NK-92 treated with Interleukin-12 subunit alpha and Interleukin-12 subunit beta, amount 100 ng/mL, for 24 hours (cell line): ENCODE measurements at places on chromosomes 3 and 15.

DNA sequence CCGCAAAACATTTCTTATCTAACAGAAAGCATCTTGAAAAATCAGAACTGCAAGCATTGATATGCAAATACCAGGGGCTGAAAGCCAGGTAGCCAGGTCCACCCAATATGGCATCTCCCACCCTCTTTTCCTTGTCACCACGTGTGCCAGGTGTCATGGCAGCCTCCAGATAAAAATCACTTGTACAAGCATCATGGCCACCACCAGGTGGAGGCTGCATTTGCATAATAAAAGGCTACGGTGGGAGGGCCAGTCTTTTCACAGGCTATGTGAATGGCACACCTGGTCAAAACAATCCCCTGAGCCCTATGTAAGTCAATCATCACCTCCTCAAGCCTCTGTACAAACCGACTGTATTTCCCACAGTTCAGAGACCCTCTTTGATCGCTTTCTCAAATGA is 1233.1 kb upstream of the ALCAM start:
- DNase-seq: no peak

- no peak for DNase-seq
Observed at GRCh38 chr3:31957106-31957505, 24.0 kb downstream of the OSBPL10 start.

DNA sequence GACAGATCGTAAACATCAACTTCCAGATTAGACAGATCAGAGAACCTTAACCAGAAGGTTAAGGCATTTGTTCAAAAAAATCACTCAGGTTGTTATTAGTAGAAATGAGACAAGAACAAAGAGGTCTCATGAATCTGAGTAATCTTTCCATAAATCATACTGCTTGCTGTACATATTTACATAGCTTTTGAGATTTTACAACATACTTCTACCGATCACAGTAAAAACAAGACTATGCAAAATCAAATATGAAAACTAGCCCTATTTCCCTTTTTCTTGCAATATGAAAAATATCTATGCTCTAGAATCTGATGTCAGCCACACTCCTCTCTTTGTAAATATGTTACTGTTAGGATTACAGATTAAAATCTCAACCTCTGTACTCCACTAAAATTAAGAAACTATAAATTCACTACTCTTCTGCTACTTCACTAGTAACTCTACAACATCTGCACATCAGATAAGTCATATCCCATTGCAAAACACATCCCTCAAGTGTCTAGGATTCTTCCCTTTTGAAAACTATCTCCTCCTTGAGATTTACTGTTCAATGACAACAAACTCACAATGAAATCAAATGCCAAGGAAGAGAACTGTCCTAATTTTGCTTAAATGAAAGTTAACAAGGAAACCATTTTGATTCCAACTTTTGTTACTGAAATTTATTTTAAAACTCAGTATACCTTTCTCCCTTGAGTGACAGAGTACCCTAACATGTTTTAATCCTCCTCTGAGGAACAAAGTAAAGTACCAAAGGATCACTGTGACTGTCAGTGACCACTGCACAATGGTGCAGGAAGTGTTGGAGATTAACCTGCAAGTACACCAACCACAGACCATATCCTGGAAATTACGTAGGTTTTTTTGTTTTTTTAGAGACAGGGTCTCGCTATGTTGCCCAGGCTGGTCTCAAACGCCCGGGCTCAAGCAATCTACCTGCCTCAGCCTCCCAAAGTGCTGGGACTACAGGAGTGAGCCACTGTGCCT is 12.8 kb downstream of the DCUN1D1 start:
- no peak for DNase-seq

GRCh38 chr3:28574036-28574435 is 225.4 kb upstream of the AZI2 start:
- no peak for DNase-seq

- DNase-seq: no peak
Observed at GRCh38 chr3:135667061-135667460, 298.5 kb upstream of the PPP2R3A start.

GRCh38 chr3:138443521-138444503 is 9.4 kb downstream of the ESYT3 start:
- DNase-seq: no peak

GRCh38 chr3:42539871-42540714 is 37.6 kb downstream of the VIPR1 start:
- DNase-seq: peak; percentile 21

GRCh38 chr3:128339491-128340012 is 127.1 kb downstream of the DNAJB8 start:
- DNase-seq: no peak

DNA sequence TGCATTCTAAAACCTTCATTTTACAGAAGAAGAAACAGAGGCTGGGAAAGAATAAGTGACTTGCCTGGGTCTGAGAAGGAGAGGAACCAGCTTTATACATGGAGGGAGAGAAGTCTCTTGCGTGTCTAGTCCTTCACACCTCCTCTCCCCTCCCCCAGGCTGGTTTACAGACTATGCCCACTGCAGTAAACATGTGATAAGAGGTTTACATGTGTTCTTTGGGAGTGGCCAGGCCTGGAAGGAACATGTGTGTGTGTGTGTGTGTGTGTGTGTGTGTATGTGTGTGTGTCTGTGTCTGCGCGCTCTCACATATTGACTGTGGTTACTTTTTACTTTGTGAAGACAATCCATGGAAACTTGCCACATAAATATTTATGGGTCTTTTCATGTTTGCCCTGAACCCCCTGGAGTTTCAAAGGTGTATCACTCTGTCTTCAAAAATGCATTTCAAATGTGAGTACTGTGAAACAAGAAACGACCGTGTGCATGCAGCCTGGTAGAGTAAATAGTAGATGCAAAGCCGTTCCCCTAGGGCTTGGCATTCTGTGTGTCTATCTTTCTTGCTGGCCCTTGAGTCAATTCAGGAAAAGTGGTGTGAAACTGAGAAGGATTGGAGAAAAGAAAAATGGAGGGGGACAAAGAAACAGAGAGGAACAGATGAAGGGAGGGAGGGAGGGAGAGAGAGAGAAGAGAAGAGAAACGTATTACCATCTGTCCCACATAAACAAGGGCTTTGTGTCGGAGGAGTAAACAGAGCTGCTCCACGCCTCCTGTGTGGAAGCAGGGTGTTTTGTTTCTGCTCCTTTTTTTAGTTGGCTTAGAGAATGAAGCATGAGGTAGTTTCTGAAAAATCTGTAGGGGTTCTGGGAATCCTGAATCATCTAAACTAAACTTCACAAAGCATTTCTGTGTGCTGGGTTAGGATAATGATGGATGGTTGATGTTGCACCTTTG is 51.7 kb downstream of the CLDN11 start:
- DNase-seq: no peak

DNA sequence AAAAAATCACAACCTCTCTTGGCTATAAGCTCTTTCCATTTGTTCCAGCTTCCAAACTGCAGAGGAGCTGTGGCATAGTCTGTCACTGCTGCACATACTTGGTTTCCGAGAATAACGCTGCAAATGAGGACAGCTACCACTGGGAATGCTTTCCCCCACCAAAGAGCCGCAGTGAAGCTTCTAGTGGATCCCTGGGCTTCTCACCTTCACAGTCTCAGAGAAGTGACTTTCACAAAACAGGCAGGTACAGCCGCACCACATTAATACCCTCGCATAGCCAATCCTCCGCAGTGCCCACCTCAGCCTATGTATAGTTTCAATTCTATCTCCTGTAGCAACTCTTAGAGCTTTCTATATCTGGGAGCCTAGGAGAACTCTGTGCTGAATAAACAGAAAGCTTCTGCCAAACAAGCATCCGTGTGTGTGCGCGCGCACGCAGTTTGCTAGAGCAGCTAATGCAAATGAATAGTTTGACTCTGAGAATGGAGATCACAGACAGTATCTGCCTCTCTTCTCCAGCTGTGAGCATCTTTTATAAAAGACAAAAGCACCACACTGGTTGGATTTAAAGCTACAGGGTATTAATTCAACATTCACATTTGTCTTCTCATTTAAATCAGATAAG is 81.9 kb upstream of the PLXND1 start:
- no peak for DNase-seq

- DNase-seq: no peak
Observed at GRCh38 chr3:71247221-71247957, 336.1 kb downstream of the FOXP1 start.

DNA sequence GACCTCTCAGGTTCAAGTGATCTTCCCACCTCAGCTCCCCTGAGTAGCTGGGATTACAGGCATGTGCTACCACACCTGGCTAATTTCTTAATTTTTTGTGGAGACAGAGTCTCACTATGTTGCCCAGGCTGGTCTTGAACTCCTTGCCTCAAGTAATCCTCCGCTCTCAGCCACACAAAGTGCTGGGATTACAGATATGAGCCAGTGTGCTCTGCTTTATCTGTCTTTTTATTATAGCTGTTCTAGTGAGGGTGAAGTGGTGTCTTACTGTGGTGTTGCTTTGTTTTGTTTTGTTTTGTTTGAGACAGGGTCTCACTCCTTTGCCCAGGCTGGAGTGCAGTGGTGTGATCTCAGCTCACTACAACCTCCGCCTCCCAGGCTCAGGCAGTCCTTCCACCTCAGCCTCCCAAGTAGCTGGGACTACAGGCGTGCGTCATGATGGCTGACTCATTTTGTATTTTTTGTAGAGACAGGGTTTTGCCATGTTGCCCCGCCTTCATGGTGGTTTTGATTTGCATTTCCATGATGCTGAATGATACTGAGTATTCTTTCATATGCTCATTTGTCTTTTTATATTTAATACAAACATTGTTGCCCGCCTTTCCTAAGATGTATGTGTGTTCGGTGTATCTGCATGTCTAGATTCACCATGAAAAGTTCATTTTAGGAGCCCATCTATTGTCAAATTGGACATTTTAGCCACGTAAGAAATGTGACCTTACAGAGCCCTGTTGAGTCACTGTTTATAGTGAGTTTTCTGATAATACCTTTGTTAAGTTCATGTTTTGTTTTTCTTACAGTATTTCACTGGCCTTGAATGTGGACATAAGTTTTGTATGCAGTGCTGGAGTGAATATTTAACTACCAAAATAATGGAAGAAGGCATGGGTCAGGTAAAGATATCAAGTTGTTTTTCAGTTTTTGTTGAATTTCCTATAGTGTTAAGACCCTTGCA is 80.6 kb downstream of the ARIH1 start:
- DNase-seq: no peak

DNA sequence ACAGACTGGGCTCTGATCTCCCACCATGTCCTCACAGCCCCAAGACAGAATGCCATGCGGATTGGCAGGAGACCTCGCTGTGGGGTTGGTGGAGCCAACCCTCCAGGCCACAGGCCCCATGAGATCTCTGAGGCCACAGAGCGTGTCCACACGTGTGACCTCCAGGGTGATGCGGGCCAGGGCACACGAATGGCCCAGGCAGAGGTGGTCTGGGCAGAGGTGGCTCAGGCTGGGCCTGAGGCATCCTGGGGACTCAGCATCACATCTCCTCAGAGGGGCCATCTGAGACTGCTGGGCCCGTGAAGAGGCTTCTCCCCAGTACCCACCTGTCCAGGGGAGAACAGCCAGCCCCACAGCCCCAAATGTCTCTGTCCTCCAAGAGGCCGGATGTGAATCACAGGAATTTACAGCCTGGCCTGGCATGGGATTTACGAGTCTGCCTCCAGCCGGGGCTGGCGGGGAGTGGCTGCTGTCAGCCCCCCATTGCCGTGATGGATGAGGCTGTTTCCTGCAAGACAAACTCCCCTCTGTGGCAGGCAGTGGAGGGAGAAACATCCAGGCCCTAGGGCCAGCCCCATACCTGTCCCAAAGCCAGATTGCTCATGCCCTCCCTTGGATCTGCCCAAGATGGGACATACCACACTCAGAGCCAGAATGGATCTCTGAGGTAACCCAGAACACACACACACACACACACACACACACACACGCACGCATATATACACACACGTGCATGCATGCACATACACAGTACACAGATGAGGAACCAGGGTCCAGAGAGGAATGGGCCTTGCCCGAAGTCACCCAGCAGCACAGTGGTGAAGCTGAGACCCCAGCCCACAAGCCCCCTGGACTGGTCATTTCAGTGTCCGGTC is 208.3 kb downstream of the TBC1D2B start:
- DNase-seq: no peak

DNA sequence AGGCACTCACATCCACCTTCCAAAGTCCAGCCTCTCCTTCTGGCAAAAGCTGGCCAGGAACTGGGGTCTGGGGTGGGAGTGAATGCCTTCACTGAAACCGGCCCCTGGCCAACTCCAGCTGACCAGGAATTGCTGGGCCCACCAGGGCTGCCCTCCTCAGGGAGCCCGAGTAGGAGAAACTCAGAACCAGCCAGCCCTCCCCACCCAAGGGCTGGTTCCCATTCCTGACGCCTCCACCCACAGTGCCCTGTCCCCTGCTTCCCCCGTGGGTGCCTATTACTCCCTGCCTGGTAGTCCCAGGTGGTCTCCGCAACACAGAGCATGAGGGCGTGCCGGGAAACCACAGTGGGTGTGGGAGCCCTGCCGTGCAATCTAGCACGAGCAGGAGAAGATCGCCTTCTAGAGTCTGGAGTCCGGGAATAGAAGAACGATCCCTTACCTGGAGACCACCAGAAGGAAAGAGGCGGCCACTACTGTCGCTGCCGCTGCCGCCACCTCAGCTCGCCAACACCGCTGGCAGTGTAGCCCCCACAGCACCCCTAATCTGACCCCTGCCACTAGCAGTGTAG is 178.8 kb downstream of the POTEB3 start:
- no peak for DNase-seq
